ENCODE measurements at places on chromosomes 13 and 19. TPM values are rescaled to one million over a fixed set of nuclear protein-coding genes. Genes with fewer than 3 reads are reported as not detected.

The COMMD6 gene
- total RNA-seq = 51.9 TPM

The PABPC3 gene
- total RNA-seq = not detected

The HSPB6 gene
- total RNA-seq = 0.15 TPM

The ATP1A3 gene
- total RNA-seq = 0.04 TPM

The GARIN5A gene
- total RNA-seq = 0.78 TPM

The VSIG10L gene
- total RNA-seq = 0.62 TPM
